ENCODE measurements at places on chromosomes 3 and 15.

GRCh38 chr15:32802286-32802936, 84.6 kb downstream of the GREM1 start:
- no peak for DNase-seq

GRCh38 chr3:152026033-152026556, 152.7 kb downstream of the SUCNR1 start:
- DNase-seq: no peak

- DNase-seq: no peak
Measured at GRCh38 chr3:49173792-49174170, 2.4 kb downstream of the KLHDC8B start.

- no peak for DNase-seq
Measured at GRCh38 chr3:42838571-42838970, 29.3 kb downstream of the ACKR2 start.

GRCh38 chr3:117442566-117442965, 733.0 kb downstream of the TUSC7 start:
- DNase-seq: no peak

DNA sequence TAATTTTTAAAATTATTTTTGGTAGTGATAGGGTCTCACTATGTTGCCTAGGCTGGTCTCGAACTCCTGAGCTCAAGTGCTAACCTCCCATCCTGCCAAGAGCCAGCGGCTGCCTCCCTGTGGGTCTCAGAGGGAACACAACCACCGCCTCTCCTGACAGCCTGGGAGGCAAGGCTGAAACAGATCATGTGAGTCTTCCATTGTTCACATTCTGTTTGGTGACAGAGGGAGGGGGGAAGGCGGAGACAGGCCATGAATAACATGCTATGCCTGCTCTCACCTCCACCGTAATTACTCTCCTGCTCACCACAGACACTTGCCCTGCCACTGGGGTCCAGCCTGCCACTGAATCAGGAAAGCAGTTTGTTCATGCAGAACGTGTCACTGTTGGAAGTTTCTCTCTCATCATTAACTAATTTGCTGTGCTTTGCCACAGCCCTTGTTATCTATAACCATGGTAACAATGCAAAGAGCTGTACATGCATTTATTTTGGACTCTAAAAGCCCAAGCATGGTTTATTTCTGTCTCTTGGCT, 78.4 kb upstream of the RASGRF1 start:
- DNase-seq: peak; percentile 10

DNA sequence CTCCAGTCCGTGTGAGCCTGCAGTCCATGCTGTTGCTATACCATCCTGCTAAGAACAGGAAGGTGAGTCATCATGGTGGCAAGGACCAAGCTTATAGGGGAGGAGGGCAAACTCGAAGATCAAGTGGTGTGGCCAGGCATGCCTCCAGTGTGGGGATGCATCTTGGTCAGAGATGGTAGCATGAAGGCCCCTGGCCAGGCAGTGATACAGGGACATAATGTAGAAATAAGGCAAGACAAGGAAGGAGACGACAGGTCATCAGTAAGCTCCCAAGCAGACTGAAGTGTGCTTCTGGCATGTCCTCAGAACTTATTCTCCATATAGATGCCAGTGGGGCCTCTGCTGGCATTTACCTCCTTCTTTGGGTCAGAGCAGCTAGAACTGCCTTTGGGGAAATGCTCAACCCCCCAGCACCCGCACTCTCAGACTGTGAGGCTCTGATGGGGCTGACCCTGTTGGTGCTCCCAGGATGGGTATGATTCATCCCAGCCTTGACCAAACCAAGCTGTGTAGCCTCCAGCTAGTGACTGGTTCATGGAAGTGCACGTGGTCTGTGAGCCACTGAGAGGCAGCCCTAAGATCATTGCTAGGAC, 52.5 kb upstream of the ATP2B2 start:
- DNase-seq: no peak

DNA sequence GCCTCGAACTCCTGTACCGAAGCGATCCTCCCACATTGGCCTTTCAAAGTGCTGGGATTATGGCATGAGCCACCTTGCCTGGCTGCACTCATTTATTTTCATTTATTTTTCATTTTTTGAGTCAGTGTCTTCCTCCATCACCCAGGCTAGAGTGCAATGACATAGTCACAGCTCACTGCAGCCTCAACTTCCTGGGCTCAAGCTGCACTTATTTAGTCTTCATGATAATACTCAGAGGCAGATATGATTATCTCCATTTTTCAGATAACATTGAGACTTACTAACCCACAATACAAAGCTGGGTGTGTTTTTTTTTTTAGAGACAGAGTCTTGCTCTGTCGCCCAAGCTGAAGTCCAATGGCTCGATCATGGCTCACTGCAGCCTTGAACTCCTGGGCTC, 10.0 kb downstream of the PRKCI start:
- DNase-seq: no peak

DNA sequence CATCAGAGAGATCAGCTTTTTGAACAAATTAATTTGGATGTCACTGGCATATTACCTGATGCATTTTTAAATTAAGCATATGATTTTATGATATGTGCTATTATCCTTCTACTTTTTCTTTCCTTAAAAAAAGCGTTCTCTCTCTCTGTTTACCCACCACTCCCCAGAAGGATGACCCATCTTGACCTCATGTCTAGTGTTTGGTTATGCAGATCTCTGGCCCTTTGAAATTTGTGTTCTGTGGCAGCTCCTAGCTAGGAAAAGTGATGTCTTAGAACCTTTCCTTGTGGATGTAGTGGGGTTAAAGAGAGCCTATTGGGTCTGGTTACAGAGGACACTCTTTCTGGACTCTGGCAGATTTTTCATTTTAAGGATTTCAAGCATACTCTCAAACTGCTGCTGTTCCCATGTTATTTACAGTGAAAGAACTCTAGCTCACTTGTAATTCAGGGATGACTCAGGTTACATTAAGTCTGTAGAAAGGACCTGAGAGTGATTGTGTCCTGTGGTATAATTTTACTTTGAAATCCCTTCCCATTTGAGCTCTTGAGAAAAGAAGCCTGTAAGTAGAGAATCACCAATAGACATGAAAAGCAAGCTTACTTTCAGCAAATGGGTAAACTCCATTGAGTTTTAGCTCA, 23.8 kb downstream of the ARHGEF26 start:
- DNase-seq: no peak

DNA sequence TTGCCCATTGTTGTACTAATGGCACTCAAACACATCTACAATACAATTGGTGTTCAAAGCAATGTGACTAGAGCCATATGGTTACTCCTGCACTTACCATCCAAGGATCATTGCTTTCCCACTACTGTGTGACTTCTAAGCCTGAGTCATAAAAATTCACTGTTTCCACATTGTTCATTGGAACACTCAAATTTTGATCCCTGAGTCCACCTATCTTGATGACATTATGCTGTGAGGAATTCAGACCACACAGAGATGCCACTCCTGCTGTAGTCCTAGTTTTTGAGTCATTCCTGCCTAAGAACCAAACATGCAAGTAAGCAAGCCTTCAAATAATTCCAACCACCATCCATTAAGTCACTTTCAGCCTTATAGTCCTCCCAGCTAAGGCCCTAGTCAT, 176.2 kb downstream of the EFHB start:
- no peak for DNase-seq

DNA sequence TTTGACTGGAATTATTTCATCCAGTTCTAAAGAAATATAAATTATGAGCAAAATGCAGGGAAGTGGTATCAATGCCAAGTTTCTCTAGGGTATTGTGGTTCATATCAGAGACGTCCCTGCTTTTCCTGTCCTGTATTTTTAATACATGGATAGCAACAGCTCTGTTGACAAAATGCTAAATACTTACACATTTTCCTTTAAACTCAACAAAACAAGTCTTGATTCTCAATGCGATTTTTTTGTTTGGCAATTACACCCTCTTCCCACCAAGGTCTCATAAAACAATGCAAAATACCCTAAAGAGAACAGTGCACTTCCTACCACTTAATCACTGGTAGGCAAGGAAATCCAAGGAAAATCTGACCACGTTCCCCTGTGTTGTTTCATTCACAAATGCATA, 120.0 kb downstream of the DUT start:
- DNase-seq: no peak

GRCh38 chr3:105997800-105998526, 129.2 kb upstream of the CBLB start:
- no peak for DNase-seq

GRCh38 chr3:150069154-150069527, 98.4 kb upstream of the PFN2 start:
- DNase-seq: no peak

- peak; percentile 69 for DNase-seq
Measured at GRCh38 chr3:72887705-72888545, at the start of gene GXYLT2. TSS of gene GXYLT2 (plus strand) at chr3:72888046. CDS start at chr3:72888234, 188 bp downstream.

GRCh38 chr3:5144316-5144994, 22.4 kb downstream of the ARL8B start:
- no peak for DNase-seq

GRCh38 chr3:126995926-126996512, 13.1 kb downstream of the PLXNA1 start:
- DNase-seq: no peak

- DNase-seq: peak; percentile 72
Measured at GRCh38 chr15:69976366-69976994, 121.2 kb downstream of the TLE3 start.

GRCh38 chr3:187927565-187927964, 182.3 kb upstream of the BCL6 start:
- DNase-seq: no peak

DNA sequence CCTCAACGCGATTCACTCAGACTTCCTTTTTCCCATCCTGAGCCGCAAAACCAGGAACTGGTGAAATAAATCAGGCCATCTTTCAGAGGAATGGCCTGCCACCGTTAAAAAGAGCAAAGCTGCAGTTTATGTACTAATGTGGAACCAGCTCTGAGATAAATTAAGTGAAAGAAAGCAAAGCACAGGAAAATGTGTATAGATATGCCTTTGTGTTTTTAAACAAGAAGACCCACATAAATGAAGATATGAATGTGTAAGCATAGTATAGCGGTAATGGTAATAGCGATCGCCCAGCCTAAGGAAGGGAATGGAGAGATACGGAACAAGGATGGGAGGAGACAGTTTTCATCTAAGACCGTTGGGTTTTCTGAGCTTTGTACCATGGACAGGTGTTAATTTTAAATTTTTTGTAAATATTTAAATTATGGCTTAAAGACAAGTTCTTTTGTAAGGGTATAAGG, 30.8 kb upstream of the RPN1 start:
- no peak for DNase-seq

DNA sequence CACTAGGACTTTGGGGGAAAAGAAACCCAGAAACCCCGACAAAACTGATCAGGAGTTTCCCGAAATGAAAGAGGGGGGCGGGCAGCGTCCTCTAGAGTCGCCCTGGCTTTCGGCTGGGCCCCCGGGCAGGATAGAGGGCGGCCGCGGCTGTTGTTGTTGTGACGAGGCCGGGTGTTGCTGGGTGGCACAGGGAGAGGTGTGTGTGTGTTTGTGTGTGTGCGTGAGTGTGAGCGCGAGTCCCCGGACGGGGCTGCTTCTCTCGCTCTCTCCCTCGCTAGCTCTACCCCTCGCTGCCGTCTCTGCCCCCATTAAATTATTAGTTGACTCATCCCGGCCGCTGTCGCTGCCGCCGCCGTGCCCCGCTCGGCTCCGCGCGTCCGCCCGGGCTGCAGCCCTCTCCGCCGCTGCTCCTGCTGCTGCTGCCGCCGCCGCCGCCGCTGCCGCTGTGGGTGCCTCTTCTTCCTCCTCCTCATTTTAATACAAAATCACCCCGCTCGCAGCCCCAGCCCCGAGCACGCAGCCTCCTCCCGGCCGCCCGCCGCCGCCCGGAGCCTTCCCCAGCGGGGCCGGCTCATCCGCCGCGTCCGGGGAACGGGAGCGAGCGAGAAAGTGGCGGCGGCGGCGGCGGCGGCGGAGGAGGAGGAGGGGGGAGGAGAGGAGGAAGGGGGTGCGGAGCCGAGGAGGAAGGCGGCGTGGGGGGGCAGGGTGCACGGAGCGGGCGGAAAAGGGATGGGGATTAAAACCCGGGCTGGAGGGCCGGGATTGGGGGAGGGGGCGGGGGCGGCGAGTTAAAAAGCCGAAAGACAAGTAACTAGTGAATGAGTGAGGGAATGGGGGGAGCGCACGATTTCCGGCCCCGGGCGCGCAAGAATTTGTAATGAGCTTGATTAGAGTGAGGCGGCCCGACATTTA, at the start of gene SATB1:
TSS of gene SATB1 (minus strand) at position 611 of the 912 bp plus-strand sequence. CDS start 4,372 bp downstream, outside the sequence.
- peak; percentile 81 for DNase-seq

GRCh38 chr3:110327870-110328269, 743.7 kb upstream of the NECTIN3 start:
- no peak for DNase-seq

Measured in right lung (tissue), 10 donors.